Activated CD4-positive, alpha-beta T cell treated with anti-CD3 and anti-CD28 coated beads, Interleukin-2, amount 50 U/mL, for 1 hour (primary cell): ENCODE measurements at places on chromosomes 2 and 18.

GRCh38 chr2:33765122-33765521 is 166.0 kb upstream of the FAM98A start:
- no peak for DNase-seq

DNA sequence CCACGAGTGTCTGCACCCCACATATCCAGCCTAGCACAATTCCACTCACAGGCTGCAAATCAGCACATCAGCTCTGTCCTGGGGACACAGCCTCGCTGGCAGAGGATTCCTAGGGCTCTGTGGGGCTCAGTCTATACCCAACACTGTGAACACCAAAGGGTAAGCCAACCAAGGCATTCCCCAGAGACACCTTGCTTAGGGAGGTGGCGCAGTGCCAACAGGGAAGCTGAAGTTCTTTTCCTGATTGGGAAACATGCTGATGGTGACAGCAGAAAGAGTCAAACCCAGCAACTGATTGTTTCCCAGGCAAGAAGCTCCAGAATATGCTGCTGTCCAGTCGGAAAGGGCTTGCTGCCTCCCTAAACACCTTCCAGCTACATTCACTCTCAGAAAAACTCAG is 55.8 kb downstream of the TTC32 start:
- no peak for DNase-seq

GRCh38 chr2:32864334-32865111 is 82.2 kb upstream of the LTBP1 start:
- DNase-seq: no peak

DNA sequence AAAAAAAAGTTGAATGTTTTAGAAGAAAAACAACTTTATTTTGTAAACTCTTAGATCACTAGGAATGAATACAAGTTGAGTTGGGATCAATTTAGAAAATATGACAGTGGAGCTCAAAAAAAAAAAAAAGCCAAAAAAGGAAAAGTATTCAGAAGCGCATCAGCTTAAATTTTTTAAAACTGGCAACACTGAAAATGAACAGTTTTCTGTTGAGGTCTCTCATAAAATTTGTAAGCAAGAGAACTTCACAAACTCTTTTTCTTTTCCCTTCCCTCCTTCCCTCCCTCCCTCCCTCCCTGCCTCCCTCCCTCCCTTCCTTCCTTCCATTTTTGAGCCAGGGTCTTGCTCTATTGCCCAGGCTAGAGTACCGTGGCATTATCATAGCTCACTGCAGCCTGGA is 143.9 kb downstream of the B3GNT2 start:
- no peak for DNase-seq

DNA sequence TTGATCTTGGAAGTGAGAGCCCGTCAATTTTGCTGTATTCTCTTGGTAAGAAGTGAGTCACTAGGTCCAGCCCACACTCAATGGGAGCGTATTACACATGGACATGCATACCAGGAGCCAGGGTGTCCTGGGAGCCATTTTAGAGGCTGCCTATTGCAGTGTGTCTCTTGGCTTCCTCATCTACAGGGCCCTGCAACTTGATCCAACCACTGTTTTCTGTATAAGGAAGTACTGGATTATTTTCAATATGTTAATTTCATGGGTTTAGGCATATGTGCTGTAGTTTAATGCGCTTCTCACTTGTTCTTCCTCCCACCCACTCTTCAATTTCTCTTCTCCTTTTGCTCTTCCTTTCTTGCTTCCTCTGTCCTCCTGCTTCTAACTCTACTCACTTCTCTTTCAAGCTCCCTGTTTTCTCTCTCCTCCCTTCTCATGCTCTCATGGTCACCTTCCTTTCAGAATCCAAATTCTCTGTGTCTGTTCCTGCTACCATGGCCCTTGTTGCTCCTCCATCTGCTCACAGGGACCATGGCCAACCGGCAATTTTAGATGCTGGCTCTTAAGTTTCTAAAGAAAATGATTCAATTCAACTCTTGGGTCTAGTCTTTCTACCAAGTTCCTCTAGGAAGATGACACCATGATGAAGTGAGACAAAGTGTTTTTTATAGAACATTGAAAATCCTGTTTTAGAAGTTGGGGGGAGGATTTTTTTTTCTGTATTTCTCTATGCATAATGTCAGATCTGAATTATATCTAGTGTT is 152.0 kb upstream of the ZEB2 start:
- DNase-seq: no peak

DNA sequence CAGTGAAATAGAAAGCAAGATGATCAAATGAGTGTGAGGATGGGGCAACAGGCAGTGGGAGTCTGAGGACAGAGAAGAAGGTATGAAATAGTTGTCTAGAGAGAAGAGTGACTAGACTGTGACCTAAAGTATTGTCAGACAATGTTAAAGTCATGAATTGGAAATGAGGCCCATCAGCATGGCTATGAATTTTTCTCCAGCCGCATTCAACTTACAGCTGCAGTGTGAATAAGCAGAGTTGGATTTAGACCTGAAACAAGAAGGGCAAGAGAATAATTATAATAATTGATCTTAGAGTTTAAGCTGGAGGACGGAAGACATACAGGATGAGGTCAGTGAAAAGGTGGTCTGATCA is 4.2 kb upstream of the TSPYL6 start:
- DNase-seq: no peak

DNA sequence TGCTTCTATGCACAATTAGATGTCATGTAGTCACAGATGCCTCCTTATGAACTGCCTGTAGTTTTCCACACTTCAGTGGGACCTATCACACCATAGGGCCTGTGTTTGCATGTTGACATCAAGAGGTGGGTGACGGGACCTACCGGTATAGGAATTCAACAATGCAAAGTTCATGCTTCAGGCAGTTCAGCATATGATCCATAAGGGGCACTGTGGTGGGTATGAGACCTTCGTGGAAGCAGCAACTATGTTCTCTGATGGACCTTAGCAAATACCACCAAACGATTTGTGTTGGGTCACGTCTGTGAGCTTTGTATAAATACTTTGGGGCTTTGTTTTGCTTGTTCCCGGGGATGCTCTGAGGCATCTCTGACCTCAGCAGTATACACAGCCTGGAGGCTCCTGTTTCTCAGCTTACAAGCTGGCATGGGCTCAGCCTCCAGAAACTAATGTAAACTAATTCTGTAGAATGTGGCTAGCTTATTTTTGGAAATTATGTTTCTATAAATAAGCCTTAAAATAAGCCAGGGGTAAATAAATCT is 111.6 kb downstream of the DTNA start:
- no peak for DNase-seq

- DNase-seq: no peak
Measured at GRCh38 chr2:85953476-85953875, 64.7 kb upstream of the ST3GAL5 start.

DNA sequence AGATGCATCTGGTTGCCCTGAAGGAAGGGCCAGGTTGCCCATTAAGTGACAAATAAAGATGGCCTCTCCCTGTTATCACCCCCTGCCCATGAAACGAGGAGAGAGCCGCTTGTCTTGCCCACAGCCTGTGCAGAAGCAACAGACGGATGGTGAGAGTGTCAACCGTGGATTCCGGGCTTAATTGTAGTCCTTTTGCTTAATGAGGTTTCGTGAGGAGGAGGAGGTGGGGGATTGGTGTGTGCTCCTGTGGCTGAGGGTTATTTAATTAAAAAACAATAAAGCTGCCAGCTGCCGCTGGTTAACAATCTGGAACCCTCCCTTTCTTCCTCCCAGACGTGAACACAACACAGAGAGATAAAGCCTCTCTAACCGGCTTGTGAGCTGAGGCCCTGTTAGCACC is 188.0 kb upstream of the PARD3B start:
- no peak for DNase-seq

DNA sequence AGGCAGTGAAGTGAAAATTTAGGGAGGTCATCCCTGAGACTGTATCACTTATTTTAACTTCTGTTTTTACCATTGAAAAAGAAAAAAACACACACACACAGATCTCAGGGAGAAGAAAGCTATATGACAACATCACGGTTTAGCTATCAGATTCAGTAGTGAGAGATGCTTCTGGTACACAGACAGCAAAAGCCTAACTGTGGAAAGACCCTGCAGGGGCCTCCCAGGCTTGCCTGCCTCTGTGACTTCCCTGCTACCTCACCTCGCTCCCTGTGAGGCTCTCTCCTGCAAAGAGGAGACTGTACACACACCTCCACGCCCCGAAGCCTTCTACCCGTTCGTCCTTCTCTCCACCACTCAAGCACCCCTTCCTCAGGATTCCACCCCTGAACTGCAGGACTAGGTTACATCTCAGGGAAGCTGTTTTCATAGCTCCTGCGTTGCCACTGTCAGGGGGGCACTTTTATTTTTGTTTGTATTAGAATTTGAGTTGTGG is 86.3 kb downstream of the EPB41L3 start:
- no peak for DNase-seq
